ENCODE measurements at places on chromosomes 4 and X. TPM values are rescaled to one million over a fixed set of nuclear protein-coding genes. Genes with fewer than 3 reads are reported as not detected.

UCP1 gene
- total RNA-seq = not detected

EMD gene
- total RNA-seq = 59.3 TPM

SUPT20HL1 gene
- total RNA-seq = not detected

CENPVL2 gene
- not detected for total RNA-seq

TDO2 gene
- 0.90 TPM for total RNA-seq

GRCh38 chr4:92305148-92305877, 1.5 kb downstream of the GRID2 start:
- no peak overlapping the region for H3K4me3 ChIP-seq
- no peak overlapping the region for H3K27ac ChIP-seq
- peaks cover 2% of the 10 kb centered on the region for H3K27me3 ChIP-seq

DNA sequence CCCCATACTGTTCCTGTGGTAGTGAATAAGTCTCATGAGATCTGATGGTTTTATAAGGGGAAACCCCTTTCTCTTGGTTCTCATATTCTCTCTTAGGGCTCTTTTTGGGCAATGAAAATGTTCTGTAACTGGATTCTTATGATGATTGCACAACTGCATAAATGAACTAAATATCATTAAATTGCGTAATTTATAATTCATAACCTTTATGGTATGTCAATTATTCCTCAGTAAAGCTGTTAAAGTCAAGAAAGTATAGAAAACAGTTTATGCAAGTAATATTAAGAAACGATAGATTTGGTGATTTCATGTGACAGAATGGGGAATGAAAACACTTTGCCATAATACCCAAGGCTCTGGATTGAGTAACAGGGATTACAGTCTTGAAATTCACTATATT, 33.5 kb upstream of the SPANXD start:
- H3K27ac ChIP-seq = no peak overlapping the region
- H3K36me3 ChIP-seq = no peaks in the 10 kb centered on the region
- no peak for DNase-seq
- no peaks in the 10 kb centered on the region for H3K27me3 ChIP-seq
- H3K4me3 ChIP-seq = no peak overlapping the region

Data from GM12878 (cell line).